ENCODE measurements at places on chromosomes 13 and 19. TPM values are rescaled to one million over a fixed set of nuclear protein-coding genes. Genes with fewer than 3 reads are reported as not detected.

The ARL11 gene
- total RNA-seq: not detected

DNA sequence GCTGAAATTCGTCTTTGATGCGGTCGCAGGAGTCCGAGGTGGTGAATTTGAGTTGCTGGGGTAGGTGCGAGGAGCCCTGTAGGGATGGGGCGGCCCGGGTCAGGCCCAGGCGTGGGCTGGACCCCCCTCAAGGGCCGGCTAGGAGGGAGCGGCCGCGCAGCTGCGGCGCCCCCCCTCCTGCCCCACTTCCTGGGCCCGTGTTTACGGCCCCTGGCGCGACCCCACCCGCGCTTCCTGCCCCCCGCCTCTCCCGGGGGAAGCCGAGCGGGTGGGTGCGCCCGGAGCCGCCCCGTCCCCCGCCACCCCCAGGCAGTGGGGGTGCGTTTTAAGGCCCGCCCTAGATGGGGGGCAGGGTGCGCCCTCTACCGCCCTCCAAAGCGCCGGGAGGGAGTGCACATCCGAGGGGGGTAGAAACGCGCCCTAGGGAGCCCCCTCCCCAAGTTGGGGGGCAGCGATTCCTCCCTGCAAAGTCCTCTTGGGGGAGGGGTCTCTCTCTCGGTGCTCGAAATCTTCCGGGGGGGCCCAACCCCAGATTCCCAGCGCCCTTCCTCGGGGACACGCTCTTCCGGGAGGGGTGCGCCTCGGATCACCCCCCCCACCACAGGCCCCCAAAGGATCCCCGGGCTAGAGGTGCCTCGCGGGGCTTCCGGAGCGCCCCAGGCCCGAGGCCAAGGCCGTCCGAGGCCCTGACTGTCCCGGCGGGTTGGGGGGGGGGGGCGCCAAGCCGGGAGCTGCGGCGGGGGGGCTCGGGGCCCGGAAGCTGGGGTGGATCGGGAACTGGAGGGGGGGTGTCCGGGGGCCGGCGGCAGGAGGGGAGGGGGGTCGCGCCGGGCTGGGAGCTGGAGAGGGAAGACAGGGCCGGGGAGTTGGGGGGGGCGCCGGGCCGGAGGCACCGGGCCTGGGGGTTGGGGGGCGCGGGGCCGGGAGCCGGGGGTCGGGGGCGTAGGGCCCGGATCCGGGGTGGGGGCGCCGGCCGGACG is 823 bp downstream of the TLE5 start:
- no peak for DNase-seq

DNA sequence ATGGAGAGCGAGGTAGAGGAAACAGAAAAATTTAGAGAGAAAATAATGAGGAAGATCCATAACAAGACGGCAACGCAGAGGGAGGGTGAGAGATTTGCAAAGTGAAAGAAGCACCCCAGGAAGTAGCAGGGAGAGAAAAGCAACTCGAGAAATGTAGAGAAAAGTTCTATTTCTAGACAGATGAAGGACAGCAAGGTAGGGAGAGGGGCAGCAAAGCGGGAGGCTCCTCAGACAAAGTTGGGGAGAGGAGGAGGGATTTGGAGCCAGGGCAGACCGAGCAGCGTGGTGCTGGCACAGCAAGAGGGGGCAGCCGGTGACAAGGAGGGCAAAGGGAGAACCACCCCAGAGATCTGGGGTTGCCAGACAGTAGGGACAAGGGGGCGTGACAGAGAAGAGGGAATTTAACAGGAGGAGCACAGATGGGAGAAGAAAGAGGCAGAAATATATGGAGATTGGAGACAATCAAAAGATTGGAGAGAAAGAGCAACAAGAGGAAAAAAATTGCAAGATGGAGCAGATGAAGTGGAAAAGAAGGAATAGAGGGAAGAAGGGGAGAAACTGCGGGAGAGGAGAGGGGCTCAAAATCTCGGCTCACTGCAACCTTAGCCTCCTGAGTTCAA is 989 bp downstream of the ZNF766 start:
- peak; percentile 1 for DNase-seq

DNA sequence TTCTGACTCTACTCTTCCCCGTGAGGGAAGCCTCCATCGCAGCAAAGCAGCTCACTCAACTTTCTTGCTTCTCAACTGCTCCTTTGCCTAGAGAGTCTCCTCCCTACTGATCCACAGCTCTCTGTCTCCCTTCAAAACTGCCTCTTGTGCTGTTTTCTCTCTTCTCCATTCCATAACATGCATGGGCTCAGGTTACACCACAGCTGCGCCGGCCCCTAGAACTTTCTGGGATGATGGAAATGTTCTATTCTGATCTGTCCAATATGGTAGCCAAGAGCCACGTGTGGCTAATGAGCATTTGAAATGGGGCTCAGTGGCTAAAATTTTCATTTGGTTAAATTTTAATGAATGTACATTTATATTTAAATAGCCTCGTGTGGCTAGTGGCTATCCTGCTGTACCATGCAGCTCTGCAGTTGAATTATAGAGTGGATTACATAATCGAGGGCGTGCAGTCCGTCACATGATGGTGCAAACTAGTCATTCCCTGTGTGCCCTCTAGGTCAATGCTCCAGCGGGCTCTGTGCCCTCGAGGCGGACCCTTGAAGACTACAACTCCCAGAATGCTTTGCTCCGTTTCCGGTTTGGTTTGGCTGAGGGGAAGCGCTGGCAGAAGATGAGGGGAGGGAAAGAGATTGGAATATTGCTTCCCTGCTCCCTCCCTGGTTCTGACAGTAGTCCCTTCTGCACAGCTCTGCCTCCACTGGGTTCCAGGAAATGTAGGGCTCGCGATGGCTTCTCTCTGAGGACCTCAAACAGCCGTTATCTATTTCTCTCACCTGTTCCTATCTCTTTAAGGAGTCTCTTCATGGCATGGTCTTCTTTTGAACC is 109.8 kb downstream of the CACNA1A start:
- DNase-seq: peak; percentile 81

- no peak for DNase-seq
Measured at GRCh38 chr13:94664889-94665288, 47.5 kb downstream of the SOX21 start.

GRCh38 chr13:21055511-21056045 is 5.8 kb downstream of the LATS2 start:
- no peak for DNase-seq

GRCh38 chr19:50969413-50969760 is at the start of gene KLK6:
TSS of gene KLK6 (minus strand) at chr19:50969591. CDS start at chr19:50968104, 1,487 bp downstream.
- DNase-seq: no peak

GRCh38 chr13:85486663-85487062 is 312.6 kb downstream of the SLITRK6 start:
- no peak for DNase-seq

The ZNF728 gene
- not detected for total RNA-seq

GRCh38 chr19:29757551-29757950 is 42.5 kb upstream of the C19orf12 start:
- no peak for DNase-seq

The PRR19 gene
- 1.8 TPM for total RNA-seq

DNA sequence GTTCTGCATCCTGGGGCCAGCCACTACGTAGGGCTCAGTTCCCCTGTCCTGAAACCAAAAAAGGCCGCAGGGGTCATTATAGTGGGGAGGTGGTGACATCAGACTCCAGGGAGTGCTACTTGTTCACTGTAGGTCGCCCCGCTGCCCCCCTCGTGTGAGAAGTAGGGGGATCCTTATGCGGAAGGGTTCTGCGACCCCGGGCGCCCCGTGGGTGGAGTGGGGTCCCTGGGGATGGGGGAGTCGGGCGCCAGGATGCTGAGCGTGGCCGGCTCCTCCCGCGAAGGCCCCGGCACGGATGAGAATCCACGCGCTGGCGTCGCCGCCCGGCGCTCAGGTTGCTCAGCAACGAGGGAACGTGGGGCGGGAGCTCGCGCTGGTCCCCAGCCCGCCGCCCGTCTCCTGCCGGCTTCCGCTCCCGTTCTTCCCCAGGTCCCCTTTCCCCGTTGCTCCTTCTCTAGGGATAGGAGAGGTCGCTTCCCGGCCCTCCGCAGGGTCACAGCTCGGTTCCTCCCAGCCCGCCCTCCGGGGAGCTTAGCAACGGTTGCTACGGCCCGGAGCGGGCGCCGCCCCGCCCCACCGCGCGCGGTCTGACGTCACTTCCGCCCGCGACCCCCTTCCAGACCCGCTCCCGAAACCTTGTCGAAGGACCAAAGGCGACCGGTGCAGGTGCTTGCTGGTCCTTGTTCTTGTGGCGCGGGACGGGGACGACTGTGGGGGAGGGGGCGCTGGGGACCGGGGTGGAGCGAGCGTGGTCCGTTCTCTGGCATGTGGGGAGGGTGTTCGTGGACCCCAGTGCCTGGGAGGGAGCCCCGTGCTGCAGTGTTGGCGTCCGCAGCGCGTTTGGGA is at the start of gene NAT14:
TSS of gene NAT14 (plus strand) at position 596 of the 846 bp plus-strand sequence. CDS start 521 bp downstream, outside the sequence.
- DNase-seq: peak; percentile 58

The ZNF443 gene
- total RNA-seq: 6.3 TPM

DNA sequence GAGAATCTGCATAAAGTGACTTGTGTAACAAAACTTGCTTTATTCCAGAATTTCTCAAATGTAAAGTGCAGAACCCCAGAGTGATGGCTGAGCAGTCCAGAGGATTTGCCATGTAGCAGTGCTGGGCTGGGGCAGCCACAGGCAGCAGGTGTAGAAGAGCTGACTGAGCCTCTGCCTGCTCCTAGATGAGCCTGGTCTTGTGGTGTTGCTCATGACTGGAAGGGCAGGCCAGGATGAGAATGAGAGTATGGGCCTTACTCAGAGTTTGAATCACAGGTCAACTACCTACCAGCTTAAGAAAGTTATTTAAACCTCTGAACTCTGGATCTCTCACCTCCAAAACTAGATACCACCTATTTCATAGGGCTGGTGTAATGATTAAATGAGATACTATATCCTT is 2.9 kb upstream of the C13orf42 start:
- no peak for DNase-seq

- no peak for DNase-seq
Measured at GRCh38 chr13:41935501-41935900, 25.4 kb downstream of the VWA8 start.

The KLC3 gene
- 9.7 TPM for total RNA-seq

- DNase-seq: no peak
Measured at GRCh38 chr13:67443923-67444322, 213.8 kb upstream of the PCDH9 start.

The KIR3DL2 gene
- total RNA-seq: not detected

GRCh38 chr19:11322269-11323024 is 17.0 kb downstream of the RAB3D start:
- no peak for DNase-seq

DNA sequence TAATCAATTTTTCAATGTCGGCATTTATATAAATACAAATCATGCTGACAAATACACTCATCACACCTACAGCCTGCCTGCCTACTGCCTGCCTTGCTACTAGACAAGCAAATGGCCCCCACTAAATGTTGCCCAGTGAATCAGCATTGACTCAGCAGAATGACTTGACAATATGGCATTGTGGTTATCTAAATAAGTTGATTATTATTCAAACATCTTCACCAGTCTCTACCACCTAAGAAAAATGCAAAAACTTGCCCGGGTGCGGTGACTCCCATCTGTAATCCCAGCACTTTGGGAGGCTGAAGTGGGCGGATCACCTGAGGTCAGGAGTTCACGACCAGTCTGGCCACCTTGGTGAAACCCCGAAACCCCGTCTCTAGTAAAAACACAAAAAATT is 296.1 kb downstream of the PCDH9 start:
- DNase-seq: no peak

The ZNF284 gene
- total RNA-seq: not detected

The PROSER3 gene
- total RNA-seq: 11.9 TPM

DNA sequence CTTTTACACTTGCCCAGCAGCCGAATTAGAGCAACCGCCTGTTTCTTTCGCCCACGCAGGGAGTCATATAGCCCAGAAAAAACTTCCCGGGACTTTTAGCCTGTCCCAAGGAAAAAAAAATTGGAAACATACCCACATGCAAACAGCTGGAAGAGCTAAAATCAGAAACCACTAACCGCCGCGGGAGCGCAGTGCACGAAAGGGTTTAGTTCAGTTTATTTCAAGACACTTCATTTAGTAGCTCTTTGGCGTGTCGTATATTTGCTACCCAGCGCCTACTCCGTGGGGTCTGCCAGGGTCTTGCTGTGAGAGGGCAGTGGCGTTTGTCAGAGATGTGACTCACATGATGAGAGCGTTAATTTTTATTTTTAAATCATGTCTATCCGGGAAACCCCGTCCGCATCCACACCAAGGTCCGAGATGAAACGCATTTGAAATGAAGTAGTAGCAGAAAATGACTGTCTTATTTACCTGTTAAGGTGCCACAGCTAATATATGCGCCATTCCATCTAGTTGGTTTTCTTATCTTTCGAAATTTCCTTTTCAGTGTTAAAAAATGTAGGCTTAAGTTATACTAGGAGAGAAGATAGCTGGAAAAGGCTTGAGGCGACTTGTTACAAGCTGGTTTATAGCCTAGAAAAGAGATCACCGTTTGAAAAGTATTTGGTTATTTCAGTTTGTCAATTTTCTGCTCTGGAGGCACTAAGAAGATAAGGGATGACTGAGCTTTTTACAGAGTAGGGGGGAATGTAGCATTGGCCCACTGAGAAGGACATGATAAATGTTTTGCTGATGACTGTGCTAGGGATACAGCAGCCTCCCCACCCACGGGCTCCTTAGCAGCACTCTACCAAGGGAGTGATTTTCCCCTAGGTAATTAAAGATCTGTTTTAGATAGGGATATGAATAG is 1.7 kb downstream of the KLF5 start:
- DNase-seq: no peak

DNA sequence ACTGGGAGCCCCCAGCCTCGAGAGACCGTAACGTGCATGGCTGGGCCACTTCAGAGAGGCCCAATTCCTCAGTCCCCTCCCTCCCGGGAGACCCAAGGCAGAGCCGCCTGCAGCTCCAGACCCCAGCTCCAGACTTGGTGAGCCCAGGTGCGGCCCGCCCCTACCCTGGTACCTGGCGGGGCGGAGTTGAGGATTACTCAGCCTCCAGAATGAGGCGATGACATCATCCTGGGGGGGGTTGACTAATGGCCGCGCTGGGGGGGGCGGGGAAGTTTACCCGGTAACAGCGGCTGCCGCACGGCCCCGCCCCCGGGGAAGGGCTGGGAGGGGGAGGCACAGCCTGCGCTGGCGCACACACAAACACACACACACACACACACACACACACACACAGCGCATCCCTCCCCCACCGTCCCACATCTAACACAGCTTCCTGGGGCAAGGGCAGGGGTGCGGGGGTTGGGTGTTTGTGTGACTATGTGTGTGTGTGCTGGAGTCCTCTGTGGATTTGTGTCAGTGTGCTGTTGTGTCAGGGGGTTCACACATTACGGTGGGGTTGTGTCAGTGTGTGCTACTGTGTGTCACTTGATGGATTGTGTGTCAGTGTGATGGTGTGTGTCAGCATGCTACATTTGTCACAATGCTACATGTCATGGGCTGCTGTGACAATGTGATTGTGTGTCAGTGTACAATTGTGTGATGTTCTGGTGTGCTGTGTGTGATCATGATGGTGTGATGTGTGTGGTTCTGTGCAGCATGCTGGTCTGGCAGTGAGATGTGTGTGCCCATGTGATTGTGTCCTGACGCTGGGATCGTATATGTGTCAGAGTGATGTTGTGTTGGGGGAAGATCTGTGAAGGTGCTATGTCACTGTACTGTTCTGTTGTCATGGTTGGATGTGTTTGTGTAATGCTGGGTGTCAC is 10.3 kb upstream of the BBC3 start:
- peak; percentile 87 for DNase-seq

The ACER1 gene
- total RNA-seq: not detected

All from G401 (cell line).